ENCODE measurements at places on chromosomes 6 and 20.
A peak's percentile ranks its signal among the peaks of the same experiment; 100 is the strongest.

DNA sequence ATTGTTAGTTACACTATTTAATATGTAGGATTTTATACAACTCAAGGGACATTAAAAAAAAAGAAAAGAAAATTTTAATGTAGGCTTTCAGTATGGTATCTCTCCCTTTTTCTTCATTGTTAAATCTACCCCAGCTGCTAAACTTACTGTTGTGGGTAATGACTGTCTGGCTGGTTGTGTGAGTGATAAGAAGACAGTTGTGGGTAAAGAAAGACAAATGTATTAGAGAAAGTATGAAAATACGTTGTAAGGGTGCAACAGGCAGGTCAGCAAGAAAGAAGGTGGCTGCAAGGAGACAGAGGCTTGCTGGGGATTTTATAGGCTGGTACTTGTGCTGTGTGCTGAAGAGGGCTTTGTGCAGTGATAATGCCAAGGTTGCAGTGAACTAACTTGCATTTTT is 91.4 kb upstream of the FOXO3 start:
- no peak for DNase-seq

DNA sequence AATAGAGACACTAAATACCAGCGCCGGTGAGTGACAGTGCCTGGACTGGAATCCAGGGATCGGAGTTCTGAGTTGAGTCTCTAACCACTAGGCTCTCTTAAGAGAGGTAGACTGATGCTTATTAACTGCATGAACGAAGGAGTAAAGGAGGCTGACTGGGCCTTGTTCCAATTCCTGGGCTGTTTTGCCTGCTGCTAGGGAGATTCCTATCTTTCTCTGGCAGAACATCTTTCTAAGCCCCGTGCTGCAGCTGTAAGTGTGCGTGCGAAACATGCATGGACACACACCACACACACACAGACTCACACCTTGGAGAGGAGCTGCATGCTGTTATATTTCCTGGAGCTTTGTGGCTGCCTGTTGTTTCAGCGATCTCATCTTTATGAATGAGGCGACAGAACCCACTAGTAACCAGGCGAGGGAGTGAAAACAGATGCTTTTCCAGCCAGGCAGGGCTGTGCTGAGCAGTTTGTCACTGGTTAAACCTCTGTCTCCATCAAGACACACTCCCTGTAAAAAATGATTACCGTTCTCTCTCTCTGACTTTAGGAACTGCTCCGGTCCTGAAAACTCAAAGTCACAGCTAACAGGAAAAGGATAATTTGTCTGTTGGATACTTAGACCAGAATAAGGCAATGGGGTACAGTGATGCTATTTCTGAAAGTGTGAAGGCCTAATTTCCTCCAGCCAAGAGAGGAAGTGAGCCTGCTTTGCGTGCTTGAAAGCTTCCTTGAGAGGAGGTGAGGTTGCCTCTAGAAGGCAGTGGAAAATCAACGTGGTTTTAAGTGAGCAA is 157.4 kb upstream of the ZNF217 start:
- no peak for DNase-seq

- DNase-seq = no peak
Observed at GRCh38 chr20:4011226-4011975, 4.0 kb downstream of the RNF24 start.

- no peak for DNase-seq
Observed at GRCh38 chr6:56416247-56416646, 168.9 kb upstream of the COL21A1 start.

DNA sequence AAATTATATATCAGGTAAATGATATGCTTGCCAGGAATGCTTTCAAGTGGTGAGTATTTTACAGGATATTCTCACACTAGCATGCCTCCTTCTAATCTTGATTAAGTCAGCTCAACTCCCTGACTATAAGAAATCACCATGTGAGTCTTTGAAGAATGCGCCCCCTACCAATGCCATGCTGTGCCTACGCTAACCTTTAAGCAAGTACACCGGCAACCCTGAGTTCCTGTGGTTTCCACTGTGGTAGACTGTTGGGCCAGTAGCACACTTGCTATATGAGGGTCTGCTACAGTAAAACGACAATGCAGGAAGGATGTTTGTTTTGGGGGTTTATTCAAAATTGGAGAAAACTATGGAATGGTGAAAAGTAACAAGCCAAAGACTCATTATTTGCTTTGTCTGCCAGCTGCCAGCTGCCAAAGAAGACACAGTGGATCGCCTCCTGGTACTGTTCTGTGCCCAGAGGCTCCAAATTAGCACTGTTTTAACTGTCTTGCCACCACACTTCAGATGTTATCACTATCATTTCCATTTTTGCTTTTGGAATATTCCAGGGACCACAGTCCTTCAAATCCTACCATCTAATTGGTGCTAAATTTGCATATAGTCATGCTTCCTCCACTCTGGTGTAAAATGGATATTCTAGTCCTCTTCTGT is 333.5 kb downstream of the RNGTT start:
- DNase-seq = no peak

DNA sequence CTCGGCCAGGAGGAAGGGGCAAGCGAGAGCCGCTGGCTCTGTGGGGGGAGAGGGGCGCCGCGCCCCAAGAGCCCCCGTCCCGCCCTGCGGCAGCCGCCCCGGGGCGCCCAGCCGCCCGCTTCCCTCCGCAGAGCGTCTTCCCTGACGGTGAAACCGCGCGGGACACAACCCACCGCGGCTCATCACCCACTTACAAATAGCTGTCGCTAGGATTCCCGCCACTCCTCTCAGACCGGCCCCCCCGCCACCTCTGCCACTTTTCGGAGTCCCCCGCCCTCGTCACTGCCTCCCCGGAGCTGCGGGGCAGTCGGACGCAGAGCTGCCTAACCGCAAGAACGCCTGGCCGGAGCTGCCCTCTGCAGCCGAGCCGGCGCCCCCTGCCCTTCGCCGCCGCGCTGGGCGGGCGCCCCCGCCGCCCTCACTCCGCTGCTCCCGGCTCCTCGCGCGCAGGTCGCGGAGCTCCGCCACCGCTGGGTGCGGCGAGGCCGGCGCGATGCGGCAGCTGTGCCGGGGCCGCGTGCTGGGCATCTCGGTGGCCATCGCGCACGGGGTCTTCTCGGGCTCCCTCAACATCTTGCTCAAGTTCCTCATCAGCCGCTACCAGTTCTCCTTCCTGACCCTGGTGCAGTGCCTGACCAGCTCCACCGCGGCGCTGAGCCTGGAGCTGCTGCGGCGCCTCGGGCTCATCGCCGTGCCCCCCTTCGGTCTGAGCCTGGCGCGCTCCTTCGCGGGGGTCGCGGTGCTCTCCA is at the start of gene SLC35D3:
Gene SLC35D3, plus strand, starts transcription at position 366 of the 749 bp plus-strand sequence. Its CDS starts 128 bp downstream, at position 494.
- DNase-seq = peak; percentile 63

DNA sequence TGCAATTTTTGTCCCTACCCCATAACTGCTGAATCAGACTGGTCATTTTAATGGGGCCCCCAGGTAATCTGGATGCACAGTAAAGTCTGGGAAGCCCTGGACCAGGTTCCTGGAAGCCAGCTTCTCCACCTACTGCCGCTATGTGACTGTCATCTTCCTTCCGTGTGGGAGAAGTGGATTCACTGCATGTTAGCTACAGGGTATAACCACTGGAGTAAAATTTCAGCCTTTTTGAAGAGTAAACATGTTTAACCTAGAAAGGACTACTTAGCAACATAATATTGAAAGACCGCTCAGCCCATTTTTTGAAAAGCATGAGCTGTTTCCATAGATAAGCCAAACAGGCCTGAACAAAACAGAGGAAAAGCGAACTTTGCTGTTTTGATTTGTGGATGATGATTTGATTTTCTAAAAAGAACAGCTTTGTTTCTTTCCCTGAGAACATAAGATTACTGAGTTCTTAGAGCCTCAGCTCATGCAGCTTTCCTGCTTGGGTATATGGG is 208.1 kb downstream of the PLCB4 start:
- no peak for DNase-seq
